A549 treated with GW870086 at 1 μM for 4 hours (cell line): ENCODE measurements at places on chromosomes 6 and 20. TPM values are rescaled to one million over a fixed set of nuclear protein-coding genes. Genes with fewer than 3 reads are reported as not detected.

Gene GNAS-AS1
- total RNA-seq, result not detected in 5 replicates

Gene MUC22
- 0.02 TPM in 1 of 5 replicates, not detected in the others for total RNA-seq

Gene SLC16A10
- 0.56 to 0.91 TPM (median 0.62 TPM) in 5 replicates for total RNA-seq

Gene OR2J3
- total RNA-seq, result not detected in 5 replicates

Gene BMP2
- 0.31 to 0.46 TPM (median 0.38 TPM) in 5 replicates for total RNA-seq

Gene INSM1
- total RNA-seq, result not detected in 5 replicates

Gene OOEP
- total RNA-seq, result not detected in 5 replicates

Gene RIMS4
- 1.3 to 2.0 TPM (median 1.6 TPM) in 5 replicates for total RNA-seq

Gene MACROD2
- total RNA-seq, result 0.34 to 0.93 TPM (median 0.45 TPM) in 5 replicates

Gene SRSF6
- 93.7 to 113 TPM (median 108 TPM) in 5 replicates for total RNA-seq

Gene THBD
- 47.1 to 57.7 TPM (median 50.6 TPM) in 5 replicates for total RNA-seq

Gene TRAPPC3L
- total RNA-seq, result not detected in 5 replicates

Gene LAMA4
- 0.75 to 1.9 TPM (median 1.4 TPM) in 5 replicates for total RNA-seq

Gene NOTCH4
- 0.38 to 0.79 TPM (median 0.71 TPM) in 5 replicates for total RNA-seq

Gene HLA-DMB
- total RNA-seq, result 1.1 to 2.3 TPM (median 1.4 TPM) in 5 replicates

Gene VSTM2L
- total RNA-seq, result 11.0 to 15.4 TPM (median 13.0 TPM) in 5 replicates

Gene FNDC11
- total RNA-seq, result 0.13 to 0.54 TPM (median 0.21 TPM) in 5 replicates

Gene GRM1
- 0.02 to 0.03 TPM (median 0.03 TPM) in 3 of 5 replicates, not detected in the others for total RNA-seq

Gene TMC2
- total RNA-seq, result not detected in 5 replicates

Gene SLC26A8
- not detected in 5 replicates for total RNA-seq

Gene IFT52
- 29.0 to 32.9 TPM (median 30.7 TPM) in 5 replicates for total RNA-seq

Gene ZSCAN31
- 1.6 to 2.5 TPM (median 2.0 TPM) in 5 replicates for total RNA-seq

Gene C6orf52
- total RNA-seq, result 1.7 to 2.1 TPM (median 2.1 TPM) in 5 replicates

Gene ADGRG6
- 38.2 to 62.5 TPM (median 55.0 TPM) in 5 replicates for total RNA-seq

Gene PREX1
- total RNA-seq, result 10.7 to 13.0 TPM (median 12.3 TPM) in 5 replicates

Gene FILIP1
- total RNA-seq, result 0.30 to 0.40 TPM (median 0.32 TPM) in 5 replicates

Gene HLA-DOA
- 0.03 to 0.14 TPM in 2 of 5 replicates, not detected in the others for total RNA-seq

Gene DLL1
- 0.21 to 0.45 TPM (median 0.28 TPM) in 5 replicates for total RNA-seq

Gene RCAN2
- not detected in 5 replicates for total RNA-seq

Gene SSTR4
- total RNA-seq, result 0.12 to 0.26 TPM (median 0.19 TPM) in 5 replicates

Gene ZC3H12D
- total RNA-seq, result 0.02 to 0.10 TPM (median 0.07 TPM) in 5 replicates

Gene CCR6
- total RNA-seq, result 0.16 TPM in 1 of 5 replicates, not detected in the others

Gene COL9A3
- 0.33 to 0.73 TPM (median 0.55 TPM) in 5 replicates for total RNA-seq

Gene TSPO2
- not detected in 5 replicates for total RNA-seq
